ENCODE measurements at places on chromosomes 5 and 9.

GRCh38 chr5:175749591-175749990, 91.7 kb downstream of the HRH2 start:
- DNase-seq = no peak

DNA sequence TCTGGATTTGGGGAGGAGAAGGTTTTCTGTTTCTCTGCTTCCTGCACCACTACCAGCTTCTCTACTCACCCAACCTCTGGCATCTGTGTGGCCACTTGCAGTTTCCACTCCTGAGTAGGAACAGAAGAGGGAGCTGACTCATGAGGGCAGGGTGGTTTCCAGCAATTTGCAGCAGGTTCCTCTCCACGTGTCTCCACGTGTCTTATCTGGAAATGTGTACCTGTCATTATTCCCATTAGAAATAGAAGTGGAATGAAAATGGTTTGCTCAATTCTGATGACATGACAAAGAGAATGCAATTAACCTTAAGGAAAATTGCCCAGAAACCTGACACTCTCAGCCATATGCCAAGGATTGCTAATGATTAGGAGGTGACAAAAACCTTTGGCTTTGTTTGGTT, 33.0 kb downstream of the EGFLAM start:
- no peak for DNase-seq

DNA sequence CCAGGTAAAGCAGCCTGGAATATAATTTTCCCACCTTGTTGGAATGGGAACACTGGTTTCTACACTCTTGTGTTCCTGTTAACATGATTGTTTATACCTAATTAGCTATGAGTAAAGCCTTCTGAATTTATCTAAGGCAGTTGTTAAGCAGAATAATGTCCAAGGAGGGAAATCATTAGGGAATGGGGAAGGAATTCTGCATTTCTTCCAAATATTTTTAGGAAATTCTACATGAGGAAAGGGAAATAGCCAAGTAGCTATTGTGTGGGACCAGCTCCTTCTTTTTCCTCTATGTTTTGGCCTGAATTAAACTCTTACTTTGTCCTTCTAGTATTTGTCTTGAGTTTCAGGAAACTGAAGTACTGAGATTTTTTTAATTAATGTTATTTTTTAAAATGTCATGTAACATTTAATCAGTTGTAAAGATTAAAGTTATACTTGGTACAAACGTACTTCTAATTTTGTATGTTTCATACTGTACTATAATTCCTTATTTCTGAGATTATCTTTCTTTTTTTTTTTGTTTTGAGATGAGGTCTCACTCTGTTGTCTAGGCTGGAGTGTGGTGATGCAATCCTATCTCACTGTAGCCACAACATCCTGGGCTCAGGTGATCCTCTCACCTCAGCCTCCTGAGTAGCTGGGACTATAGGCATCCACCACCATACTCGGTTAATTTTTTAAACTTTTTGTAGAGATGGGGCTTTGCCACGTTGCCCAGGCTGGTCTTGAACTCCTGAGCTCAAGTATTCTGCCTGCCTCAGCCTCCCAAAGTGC, 28.5 kb downstream of the ANKDD1B start:
- no peak for DNase-seq

DNA sequence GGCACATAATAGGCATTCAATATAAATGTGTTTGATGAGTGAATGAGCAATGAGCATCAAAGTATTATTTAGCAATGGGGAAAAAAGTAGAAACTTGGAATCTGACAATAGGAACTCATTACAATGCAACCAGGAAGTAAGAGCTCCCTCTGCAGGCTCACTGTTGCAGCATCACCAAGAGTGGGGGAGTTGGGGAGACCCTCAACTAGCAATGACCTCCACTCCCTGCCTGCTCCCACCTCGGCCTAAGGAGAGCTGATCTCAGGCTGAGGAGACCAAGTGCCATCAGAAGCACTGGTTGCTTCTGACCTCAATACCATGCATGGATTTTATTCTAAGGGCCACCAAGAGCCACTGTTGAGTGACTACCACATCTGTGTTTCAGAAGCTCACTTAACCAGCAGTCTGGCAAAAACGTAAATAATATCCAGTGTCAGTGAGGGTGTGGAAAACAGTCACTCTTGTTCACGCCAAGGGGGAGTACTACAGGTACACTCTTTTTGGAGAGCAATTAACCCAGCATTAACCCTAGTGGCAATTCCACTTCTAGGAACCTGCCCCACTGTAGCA, 8.0 kb downstream of the VDAC1 start:
- no peak for DNase-seq

GRCh38 chr5:146440353-146440752, 6.8 kb upstream of the TCERG1 start:
- no peak for DNase-seq

DNA sequence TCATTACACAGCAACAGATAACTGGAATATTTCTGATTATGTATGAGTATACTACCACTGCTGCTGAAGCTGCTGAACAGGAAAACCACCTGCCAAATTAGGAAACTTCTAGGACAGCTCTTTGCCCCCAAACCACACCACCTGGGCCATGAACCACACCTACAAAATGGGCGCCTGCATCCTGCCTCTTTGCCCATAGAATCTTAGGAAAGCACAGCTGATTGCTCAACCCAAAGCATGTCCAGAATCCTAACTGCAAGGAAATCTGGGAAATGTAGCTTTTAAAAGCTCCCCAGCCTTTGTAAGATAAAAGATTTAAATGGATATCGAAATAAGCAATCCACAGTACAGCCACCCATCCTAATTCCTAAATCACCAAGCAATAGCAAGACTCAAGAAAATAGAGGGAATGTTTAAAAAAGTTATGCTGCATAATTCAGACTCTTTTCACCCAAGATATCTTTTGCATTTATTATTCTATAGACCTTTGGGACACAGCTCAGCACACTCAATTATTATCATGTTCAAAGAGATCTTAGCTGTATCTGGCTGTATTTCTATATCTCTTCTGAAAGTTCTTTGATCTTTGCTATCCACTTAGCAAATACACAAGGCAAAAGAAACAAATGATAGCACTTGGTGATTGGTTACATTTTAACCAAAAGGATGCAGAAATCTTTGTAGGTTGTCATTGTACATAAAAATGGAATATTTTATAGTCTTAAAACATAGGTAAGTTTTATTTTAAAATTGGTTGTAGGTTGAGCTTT, 6.8 kb upstream of the C9orf152 start:
- no peak for DNase-seq

DNA sequence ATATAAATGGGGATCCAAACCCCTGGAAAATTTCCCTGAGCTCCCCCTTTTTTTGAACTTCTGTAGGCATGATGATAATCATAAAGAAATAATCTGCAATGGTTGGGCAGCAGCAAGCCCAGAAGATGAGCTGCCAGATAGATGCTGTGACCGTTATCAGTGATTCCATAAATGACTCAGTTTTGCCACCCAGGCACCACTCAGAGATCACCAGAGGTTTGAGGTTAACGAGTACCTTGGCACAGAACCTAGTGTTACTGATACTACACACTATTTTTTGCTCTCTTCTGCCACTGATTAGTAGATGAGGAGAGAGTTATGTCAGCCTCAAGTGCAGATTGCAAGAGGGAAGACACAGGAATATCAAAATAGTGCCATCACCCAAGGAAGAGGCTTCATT, 199.3 kb upstream of the PTGER4 start:
- DNase-seq = no peak

- DNase-seq = no peak
Observed at GRCh38 chr9:105439428-105439827, 8.4 kb upstream of the FSD1L start.

DNA sequence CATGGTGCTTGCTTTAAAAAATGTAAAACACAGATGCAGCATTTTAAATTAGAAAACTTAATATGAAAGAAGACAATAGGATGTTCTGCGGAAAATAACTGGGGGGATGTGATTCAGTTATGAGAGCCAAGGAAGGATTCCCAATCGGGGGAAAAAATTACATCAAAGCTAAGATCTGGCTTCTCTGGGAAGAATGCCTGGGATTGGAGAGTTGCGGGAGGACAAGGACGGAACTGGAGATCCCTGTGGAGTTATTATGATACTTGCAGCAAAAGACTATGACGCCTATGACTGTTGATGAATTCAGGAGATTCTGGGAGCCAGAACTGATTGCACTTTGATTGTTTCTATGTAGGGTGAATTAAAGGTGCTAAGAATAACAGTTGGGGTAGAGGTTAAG, 24.6 kb downstream of the MTX3 start:
- DNase-seq = no peak

GRCh38 chr9:86978922-86979474, 31.7 kb upstream of the GAS1 start:
- DNase-seq = no peak

DNA sequence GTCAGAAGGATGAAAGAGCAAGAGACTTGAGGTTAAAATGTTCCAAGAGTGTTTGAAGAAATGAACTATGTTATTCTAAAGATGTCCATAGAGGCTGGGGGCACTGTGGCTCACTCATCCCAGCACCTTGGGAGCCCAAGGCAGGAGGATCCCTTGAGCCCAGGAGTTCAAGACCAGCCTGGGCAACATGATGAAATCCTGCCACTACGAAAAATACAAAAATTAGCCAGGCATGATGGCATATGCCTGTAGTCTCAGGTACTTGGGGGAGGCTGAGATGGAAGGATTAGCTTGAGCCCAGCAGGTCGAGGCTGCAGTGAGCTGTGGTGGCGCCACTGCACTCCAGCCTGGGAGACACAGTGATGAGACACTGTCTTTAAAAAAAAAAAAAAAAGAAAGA, 2.7 kb downstream of the AOPEP start:
- no peak for DNase-seq

DNA sequence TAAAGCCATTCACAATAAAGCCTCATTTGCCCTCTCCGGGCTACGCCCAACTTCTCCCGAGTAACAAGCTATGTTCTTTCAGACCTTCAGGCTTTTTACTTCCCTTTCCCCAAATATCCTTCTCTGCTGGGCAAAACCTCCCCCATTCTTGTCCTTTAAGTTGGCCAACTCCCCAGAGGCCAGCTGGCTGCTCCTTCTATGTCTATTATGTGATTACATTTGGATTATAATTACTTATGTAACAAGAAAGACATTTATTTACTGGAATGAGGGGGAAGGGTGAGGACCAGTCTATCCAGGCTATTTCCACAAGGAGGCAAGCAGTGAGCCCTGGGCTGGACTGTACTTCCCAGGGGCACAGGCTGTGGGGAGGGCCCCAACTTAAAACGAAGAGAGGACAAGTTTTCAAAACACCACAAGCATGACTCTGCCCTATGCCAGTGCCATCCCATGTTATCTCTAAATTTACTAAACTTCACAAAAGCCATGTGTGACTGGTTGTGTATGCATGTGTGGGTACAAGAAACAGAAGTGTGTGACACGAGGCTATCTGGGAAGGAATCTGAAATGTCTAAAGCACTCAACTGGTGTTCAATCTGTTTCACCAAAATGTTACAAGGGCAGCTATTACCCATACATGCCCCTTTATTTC, 84.5 kb downstream of the GNAQ start:
- DNase-seq = no peak

GRCh38 chr5:164237486-164237885, 732.1 kb downstream of the MAT2B start:
- no peak for DNase-seq

- DNase-seq = no peak
Observed at GRCh38 chr5:130251931-130252330, 347.7 kb downstream of the CHSY3 start.

GRCh38 chr9:69572611-69573010, 99.6 kb downstream of the APBA1 start:
- DNase-seq = no peak

DNA sequence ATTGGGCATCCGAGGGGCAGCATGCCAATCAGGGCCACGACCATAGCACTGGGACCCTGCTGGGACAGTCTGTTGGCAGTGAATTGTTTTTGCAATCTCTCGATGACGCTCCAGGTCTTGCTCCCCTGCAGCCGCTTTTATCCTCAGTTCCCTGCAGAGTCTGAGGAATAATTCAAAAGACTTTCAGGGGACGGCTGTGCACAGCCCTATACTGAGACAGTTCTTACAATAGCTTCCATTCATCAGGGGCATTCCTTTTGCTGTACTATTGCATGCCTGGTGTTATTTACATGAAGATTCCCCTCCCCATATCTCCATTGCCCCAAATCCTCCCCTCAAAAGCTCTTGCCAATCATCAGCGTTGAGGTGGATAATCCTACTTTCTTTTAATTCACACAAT, 163.3 kb upstream of the WWC1 start:
- DNase-seq = no peak

DNA sequence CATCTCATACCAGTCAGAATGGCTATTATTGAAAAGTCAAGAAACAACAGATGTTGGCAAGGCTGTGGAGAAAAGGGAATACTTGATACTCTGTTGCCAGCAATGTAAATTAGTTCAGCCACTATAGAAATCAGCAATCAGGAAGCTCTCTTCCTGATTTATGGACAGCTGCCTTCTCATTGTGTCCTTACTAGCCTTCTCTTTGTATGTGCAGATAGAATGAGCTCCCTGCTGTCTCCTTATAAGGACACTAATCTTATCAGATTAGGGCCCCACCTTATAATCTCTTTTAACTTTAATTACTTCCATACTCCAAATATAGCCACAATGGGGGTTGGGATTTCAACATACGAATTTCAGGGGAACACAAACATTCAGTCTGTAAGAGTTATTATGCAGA, 38.0 kb downstream of the KCNV2 start:
- DNase-seq = no peak

DNA sequence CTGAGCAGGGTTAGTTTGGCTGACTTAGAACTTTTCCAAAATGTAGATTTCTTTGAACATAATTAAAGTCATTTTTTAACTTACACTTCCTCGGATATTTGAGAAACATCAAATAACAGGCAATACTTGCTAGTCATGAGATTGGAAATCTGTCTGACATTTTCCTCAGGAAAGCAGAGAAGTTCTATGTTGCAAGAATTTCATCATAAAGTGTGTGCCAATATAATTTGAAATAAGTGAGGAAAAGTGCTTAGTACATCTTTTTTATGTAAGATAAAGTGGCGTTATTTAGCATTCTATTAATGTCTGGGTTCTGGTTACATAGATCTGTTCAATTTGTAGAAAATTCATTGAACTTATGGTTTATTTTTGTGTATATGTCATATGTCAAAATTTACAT, 48.7 kb upstream of the C5orf47 start:
- DNase-seq = no peak

DNA sequence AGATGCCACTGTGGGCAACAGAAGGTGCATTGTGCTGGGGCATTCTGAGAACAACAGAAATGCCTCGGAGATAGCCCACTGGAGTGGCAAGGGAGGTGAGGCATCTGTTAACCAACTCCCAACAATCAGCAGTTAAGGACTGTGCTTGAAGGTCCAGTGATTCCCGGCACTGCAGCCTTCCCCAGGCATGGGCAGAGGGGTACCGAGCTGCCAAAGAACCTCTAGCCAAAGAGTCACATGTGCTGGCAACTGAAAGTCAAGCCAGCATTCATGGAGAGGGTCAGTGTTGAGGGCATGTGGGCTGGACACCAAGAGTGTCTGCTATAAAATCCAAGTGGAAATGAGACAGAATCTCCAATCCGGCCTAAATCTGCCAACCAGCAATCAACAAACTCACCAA, 149.6 kb downstream of the ASTN2 start:
- peak; percentile 35 for DNase-seq

DNA sequence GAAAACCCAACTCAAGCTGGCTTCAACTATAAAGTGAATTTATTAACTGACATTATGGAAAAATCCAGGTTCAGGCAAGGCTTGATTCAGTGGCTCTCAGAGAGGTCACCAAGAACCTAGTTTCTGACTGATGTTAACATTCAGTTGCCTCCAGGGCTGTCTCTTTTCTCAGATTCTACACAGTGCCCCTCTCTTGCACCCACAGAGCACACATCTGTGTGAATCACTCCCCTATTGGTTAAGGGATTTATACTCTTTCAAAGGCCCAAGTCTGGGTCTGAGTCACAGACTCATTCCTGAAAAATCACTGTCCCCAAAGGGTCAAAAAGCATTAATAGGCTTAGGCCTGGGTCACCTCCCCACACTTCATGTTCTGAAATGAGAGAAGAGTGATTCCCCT, 6.2 kb upstream of the HAVCR2 start:
- no peak for DNase-seq

Measured in C1 segment of cervical spinal cord (tissue), 14 donors.